ENCODE measurements at places on chromosomes 5 and 9. TPM values are rescaled to one million over a fixed set of nuclear protein-coding genes. Genes with fewer than 3 reads are reported as not detected.

The THOC3 gene
- total RNA-seq: 52.1 TPM

The ZNF879 gene
- total RNA-seq: 0.65 TPM

The GMCL2 gene
- total RNA-seq: not detected

The C9 gene
- total RNA-seq: not detected

The LCN15 gene
- 0.26 TPM for total RNA-seq

The SLC46A2 gene
- total RNA-seq: not detected

The NUTM2F gene
- total RNA-seq: not detected

Measured in A549 treated with ZK216348 at 1 μM for 4 hours (cell line).